ENCODE measurements at places on chromosomes 3 and 15. TPM values are rescaled to one million over a fixed set of nuclear protein-coding genes. Genes with fewer than 3 reads are reported as not detected.

GRCh38 chr3:119120480-119120879, 25.5 kb upstream of the TEX55 start:
- no peak for DNase-seq

GRCh38 chr15:78726870-78727551, 84.3 kb downstream of the ADAMTS7 start:
- DNase-seq = no peak

- DNase-seq = no peak
Observed at GRCh38 chr3:141115789-141116541, 64.8 kb downstream of the SPSB4 start.

DNA sequence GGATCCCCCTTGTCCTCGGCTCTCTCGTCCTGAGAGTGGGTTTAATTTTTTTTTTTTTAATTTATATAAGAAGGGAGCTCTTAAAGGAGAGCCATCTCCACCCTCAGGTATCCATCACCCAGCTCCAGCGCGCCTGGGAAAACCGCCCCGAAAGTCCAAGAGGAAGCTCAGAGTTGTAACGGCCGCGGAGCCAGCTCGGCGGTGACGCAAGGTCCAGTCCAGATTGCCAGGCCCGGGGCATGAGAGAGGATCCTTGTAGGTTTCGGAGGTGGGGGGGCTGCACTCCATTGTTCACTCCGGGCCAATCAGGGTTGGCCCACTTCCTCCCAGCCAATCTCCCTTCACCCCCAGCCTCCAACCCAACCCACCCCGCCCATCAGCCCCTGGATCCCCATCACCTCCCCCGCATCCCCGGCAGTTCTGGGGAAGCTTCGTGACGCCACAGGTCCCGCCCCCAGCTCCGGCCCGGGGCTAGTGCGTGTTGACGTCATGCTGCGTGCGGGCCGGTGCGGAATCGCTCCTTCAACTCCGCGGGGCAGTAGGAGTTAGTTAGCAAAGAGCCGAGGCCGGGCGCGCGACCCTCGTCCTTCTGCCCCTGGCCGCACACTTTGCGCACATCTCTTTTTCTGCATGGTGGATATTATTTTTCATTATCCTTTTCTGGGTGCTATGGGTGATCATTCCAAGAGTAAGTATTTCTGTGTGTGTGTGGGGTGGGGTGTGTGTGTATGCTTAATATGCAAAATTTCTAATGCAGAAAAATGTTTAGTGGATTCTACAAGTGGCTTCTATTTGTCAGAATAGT, at the start of gene ISL2:
ISL2 (plus strand) TSS at position 520 of the 805 bp plus-strand sequence; CDS start at position 631, 111 bp downstream.
- DNase-seq = peak; percentile 87

DNA sequence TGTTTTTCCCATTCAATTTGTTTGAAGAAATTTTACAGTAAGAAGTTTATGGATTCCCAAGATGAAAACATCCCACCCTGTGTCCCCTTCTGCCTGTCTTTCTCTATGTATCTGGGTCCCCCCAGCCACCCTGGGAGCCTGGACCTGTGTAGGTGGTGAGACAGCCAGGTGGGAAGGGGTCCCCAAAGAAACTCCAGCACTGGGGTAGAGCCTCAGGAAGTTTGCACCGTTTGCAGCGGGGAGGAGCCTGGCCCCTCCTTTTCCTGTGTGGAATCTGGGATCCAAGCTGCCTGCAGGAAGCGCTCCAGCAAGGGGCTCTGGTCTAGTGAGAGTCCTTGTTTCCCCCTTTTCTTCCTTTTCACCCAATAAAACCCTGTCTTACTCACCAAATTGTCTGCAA, 49.4 kb upstream of the ITGA11 start:
- no peak for DNase-seq

RTP1 gene
- not detected for total RNA-seq

CAND2 gene
- 7.8 TPM for total RNA-seq

CCDC39 gene
- not detected for total RNA-seq

GOLGA8T gene
- total RNA-seq = 0.20 TPM

Data from upper lobe of right lung (tissue), 1 donor.